ENCODE measurements at places on chromosomes 2 and 18.

DNA sequence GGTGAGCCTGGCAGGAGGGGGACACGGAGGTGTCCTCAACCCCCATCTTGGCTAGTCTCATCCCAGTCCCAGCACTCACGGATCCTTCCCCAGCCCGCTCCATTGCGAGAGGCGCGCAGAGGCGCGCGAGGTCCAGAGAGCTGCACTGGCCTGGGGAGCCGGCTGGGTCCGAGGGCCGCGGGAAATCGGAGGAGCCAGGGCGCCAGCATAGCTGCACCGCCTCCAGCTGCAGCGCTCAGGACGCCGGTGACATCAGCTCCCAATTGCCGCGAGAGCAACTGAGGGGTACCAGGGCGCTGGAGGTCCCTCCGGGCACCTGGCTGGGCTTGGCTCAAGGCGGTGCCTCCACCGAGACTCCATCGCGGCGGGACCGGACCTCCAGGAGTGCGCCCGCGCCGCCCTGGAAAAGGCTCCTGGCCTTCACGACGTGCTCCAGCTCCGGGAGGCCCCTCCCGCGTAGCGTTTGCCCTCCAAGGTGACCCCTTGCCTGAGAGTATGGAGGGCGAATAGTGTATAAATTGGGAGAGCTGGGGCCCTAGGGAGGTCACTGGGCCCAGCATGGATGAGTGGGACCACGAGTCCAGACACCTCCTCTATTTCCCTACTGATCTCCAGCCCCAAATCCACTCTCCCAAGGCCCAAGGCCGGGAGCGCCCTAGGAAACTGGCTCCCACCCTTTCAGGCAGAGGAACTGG lies 5.5 kb downstream of the RTKN start:
- no peak for DNase-seq

DNA sequence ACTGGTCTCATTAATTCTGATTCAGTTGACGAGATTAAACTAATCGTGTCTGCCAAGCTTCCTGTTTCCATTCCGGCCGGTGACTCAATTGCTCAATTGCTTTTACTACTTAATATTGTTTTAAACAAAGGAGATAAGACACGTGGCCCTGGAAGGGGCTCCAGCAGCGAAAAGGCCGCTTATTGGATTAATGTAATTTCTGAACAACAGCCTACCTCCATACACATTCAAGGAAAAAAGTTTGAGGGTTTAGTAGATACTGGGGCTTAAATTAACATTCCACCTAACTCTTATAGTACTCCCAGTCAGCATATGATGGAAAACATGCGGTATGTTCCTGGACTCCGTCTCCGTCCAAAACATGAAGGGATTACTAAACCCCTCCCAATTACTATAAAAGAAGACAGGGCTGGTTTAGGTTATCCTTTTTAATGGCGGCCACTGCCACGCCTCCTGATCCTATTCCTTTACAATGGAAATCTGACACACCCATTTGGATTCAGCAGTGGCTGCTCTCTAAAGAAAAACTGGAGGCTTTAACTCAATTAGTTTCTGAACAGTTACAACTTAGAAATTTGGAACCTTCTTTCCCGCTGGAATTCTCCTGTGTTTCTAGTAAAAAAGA lies 27.1 kb downstream of the VPS54 start:
- DNase-seq = no peak

- DNase-seq = no peak
These were observed 78.0 kb upstream of the PXDN start for GRCh38 chr2:1822341-1822740.

- no peak for DNase-seq
These were observed 2.7 kb upstream of the DTYMK start for GRCh38 chr2:241689306-241689705.

DNA sequence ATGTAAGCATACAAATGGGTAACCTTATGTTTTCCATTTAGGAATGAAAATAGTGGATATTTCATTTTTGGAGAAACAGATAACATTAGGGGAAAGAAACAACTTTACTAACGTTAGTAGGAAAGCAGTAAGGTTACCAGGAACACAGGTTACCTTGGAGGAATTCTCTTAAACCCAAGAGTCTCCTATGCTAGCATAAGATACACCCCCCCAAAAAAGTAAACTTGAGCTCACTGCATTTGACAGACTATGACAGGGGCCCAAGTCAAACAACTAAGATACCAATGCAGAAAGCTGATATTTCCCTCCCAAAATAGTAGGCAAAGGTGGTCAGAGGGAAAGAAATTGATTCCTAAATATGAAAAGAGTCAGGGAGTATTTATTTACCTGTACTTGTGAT lies 656.9 kb downstream of the DSC3 start:
- no peak for DNase-seq

DNA sequence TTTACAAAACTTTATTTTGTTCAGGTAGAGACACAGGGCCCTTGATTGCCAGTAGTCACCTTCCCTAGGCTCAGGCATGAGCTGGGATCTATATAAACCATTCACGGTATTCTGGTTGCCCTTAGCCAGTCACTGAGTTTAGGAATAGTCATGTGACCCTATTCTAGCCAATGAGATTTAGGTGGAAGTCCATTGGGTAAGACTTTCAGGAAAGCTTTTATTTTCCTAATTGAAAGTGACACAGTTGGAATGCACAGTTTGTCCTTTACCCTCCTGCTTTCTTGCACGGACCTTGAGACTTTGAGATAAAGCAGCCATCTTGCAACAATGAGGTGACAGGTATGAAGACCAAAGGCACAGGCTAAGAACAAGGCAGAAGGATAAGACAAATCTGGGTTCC lies 21.5 kb downstream of the SLC4A5 start:
- no peak for DNase-seq

DNA sequence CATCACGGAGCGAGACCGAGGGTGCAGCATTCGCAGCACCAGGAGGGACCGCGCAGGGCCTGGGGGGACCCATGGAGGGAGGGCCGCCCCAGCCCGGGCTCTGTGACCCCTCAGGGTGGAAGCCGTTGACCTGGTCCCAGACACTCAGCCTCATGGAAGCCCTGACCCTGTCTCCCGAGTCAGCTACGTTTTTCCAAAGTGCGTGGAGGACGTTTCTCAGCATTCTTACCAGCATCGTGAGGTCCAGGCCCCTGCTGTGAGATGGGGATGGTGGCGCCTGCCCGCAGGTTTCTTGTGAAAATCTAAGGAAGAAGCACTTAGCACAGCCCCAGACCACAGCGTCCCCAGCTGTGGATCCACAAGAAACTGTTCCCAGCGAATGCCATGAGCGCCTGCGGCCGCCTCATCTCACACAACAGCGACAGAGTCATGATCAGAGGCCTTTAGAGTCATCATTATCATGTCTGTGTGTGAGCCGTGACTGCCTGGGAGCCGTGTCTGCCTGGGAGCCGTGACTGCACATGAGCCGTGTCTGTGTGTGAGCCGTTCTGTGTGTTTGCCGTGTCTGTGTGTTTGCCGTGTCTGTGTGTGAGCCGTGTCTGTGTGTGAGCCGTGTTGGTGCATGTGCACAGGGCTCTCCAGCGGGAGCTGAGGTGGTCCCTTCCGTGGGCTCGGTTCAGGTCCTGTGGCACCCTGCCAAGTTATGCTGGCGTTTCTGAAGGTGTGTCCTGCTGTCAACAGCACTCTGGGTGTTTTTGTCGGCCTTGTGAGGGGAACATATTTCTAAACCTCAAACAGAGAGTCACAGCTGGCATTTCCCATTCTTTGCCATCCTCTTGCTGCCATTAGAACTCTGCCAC lies 49.2 kb upstream of the KCNG2 start:
- peak; percentile 65 for DNase-seq

GRCh38 chr18:376311-376710 lies 108.5 kb upstream of the THOC1 start:
- DNase-seq = no peak

DNA sequence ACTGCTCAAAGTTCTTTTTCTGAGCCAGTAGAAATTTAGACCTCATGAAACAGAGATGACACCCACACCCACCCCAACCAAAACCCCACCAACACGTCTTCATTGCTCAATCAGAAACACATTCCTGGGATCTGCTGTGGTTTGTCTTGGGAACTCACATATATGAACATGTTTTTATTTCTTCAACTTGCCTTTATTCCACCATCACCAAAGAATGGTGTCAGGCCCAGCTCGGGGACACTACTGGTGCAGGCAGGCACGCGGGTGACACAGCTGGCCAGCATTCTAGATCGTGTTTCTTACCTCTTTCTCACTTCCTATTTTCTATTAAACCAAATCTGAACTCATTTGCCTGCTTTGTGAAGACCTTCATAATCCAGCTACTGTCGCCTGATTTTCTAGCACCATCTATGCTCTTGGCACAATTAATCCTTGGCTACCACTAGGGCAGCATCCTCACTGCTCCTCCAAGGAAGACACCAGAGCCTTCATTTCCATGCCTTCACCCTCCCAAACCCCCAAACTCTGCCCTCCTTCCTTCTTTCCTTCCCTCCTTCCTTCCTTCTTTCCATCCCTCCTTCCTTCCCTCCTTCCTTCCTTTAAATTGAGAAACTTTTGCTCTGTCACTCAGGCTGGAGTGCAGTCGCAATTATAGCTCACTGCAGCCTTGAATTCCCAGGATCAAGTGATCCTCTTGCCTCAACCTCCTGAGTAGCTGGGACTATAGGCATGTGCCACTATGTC lies 157.1 kb downstream of the BCL2 start:
- DNase-seq = no peak

DNA sequence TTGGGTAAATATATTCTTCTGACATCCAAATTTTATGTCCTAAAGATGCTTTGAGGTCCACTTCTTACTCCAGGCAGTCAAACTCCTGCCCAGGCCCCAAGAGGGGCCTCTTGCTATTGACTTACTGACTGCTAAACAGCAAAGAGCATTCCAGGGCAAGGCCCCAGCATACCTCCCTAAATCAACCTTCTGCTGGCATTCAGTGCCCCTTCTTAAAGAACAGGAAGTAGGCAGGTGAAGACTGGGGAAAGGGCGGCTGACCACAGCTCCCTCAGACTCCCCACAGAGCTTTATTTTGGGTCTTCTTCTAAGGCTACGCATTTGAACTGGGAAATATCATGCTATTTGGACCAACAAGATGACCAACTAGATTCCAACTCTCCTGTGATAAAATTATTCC lies 68.9 kb downstream of the USP40 start:
- DNase-seq = no peak

GRCh38 chr2:217604527-217605194 lies 398.1 kb downstream of the TNS1 start:
- no peak for DNase-seq

DNA sequence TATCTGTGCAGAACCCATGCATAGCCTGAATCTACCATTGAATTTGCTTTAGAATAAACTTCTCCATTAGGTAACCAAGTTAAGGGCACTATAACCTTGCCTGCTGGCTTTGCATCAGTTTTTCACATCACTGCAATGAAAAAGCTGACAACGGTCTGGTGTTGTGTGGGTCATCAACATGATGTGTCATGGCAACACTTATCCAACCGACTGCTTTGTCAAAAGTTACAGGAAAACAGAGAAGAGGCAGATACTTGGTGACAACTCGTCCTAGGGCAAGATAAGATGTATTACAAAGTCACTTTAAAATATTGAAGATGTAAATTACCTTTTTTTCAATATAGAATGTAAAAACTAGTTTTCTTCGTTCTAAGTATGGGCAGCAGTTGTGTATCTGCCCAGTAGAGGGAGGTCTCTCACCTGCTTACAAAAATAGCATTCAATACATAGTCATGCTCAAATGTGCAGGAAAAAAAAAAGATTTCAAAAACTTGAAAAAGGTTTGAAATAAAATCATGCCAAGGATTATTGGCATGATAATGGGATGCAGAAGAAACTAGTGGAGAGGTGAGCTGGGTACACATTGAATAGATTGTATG lies 96.3 kb downstream of the EVA1A start:
- no peak for DNase-seq

DNA sequence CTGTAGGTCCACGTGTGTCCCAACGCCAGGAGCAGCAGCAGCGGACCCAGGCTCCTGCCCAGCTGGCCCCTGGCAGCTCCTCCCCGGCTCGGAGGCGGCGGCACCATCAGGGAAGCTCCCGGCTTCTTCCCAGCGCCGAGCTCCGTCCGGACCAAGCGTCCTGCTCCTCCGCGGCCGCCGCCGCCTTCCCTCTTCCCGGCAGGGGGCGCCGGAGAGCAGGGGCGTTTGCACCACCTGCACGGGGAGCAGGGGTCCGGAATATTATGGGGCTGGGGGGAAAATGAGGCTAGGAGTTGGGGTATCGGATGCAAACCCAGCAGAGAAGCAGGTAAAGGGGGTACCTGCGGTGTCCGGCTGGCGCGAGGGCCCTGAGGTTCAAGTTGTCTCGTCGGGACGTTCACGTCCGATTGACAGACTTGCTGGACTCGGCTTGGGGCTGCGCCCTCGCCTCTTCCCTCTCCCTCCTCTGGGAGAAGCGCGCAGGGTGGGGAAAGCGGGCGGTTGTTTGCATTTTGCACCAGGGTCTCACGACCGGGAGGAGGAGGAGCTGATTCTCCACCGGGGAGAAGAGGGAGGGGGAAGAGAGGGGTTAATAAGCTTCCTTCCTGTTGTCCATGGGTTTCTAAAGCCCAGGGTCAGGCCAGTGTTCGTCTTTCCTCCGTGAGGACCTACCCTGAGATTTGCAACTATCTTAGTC lies at the start of gene CCBE1:
CCBE1 (minus strand) TSS at position 188 of the 697 bp plus-strand sequence.
- peak; percentile 78 for DNase-seq

GRCh38 chr2:16661526-16661925 lies 4.1 kb downstream of the CYRIA start:
- no peak for DNase-seq

DNA sequence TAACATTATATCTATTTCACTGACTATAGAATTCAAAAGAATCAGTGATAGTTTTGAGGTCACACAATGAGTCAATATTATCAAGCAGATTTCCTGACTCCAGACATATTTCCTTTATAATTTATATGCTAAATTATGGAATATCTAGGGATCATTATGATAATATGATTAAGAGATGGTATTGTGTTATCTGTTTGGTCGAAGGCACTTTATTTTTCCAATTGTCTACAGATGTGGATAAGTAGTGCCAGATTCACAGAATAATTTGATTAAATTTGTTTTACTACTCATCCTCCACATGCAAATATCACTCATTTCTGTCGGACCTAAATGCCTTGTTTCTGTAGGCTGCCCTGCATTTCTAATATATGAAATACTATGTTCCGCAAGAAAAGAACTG lies 4.4 kb downstream of the ZNF804A start:
- no peak for DNase-seq

DNA sequence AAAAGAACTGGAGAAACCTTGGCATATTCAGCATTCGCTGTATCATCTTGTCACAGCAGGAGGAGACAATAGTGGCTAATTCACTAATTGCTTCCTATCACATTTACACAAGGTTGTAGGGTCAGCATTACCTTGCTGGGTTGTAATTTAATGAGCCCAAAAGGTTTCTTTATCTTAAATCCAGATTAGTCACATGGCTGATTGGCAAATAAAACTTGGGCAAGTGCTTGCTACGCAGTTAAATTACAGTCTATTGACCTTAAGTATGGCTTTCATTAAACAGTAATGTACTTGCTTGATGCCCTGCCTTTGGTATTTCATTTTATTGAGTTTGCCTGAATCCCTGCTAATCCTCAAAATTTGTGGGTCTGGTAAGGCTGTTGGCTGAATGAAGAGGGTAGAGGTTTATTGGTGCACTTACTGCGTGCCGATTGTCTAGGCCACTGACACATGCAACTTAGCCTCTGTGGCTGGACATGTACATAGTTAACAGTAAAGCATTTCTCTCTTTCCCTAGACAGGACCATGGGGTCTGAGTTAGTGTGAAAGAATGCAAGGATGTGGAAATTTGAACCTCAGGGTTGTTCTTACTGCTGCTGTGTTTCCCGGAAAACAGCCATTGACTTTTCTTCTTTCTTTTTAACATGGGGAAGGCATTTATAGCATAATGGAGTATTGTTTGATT lies 34.3 kb downstream of the FMNL2 start:
- DNase-seq = no peak

Measured in suprapubic skin (tissue), 4 donors.